Activated gamma-delta T cell treated with anti-CD3 and anti-CD28 coated beads, Interleukin-2, amount 50 U/mL, for 16 hours (primary cell): ENCODE measurements at places on chromosomes 4 and X.

GRCh38 chr4:181964731-181965130, 278.5 kb upstream of the TENM3 start:
- no peak for DNase-seq

DNA sequence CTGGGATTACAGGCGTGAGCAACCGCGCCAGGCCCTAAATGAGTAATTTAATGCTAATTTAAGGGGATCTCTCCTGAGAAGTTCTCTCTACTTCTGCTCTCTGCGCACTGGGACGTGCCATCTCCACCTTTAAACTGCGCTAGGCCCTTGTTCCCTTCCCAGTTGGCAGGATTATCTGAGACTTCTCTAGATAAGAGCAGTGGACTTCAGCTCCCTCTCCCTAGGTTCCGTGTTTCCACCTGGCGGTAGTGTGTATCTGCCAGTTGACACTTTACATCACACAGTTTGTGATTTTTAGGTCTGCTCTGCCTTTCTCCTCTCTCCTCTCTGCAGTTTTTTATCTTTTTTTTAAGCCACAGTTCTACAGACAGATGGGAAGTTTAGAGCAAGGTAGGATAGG, 40.2 kb downstream of the ARHGAP10 start:
- no peak for DNase-seq

DNA sequence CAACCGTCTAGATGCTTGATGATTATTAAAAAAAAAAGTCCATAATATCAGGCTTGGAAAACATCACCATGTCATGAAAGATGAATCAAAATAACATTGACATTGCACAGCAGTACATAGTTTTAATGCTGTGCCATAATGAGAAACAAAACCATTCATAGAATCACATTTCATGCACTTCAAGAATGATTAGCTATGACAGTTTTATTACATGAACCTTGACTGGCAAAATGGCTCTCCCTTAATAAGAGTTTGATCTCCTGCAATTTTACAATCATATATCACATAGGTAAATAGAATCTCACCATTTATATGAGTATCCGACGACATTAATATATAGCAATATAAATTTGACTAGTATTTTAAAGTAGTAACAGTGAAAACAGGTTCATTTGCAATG, 49.8 kb downstream of the TECRL start:
- DNase-seq: no peak

DNA sequence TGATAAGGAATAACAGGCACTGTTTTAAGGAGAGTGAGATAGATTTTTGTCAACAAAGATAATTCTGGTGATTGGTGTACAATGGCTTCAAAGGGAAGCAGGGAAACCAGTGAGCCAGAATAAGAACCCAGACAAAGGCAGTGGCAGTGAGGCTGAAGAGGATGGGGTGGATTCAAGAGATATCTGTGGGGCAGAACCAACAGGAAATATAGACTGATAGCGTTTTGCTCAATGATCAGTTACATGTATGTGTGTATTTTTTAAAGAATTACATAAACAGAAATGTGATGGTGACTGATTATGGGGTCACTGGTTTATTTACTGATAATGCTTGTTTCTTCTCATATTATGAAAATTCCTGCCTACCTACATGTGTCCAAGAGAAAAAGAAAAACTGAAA, 66.4 kb downstream of the AMMECR1 start:
- DNase-seq: no peak

- DNase-seq: no peak
Measured at GRCh38 chr4:152010710-152011079, 249.9 kb upstream of the GATB start.
